ENCODE measurements at places on chromosomes 7 and 10.

- no peak for DNase-seq
These were observed 5.0 kb upstream of the GSAP start for GRCh38 chr7:77420986-77421672.

DNA sequence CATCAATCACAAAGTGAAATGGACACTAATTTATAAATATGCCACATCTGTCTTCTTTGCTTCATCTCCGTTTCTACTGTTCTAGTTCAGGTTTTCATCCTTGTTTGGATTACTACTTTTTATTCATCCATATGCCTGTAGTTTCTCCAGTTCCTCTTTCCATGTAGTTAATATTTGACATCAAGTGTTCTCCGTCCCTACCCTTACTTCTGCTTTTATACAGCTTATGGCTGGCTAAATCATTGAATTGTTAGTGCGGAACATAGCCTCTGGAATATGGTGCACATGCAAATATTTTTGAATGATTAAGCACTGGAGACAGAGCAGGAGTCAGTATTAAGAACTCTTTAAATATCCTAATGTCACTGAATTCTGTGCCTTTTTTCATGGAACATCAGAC is 230.0 kb upstream of the PPP1R3A start:
- no peak for DNase-seq

DNA sequence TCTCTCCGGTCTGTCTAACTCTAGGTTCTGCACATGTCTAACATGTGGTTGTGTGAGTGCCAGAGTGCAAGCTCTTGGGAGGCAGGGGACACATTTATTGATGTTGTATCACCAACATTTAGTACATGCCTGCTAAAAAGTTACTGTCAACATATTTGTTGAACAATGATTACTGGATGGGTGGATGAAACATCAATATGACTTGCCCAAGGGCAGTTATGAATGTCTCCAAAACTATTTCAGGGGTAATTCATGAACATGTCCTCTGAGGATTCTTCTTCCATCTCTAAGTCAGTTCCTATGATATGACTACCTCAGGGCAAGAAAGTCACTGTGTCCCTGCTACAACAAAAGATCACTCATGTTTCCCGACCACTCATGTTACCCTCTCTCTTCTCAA is 91.3 kb upstream of the STEAP1B start:
- DNase-seq = no peak

DNA sequence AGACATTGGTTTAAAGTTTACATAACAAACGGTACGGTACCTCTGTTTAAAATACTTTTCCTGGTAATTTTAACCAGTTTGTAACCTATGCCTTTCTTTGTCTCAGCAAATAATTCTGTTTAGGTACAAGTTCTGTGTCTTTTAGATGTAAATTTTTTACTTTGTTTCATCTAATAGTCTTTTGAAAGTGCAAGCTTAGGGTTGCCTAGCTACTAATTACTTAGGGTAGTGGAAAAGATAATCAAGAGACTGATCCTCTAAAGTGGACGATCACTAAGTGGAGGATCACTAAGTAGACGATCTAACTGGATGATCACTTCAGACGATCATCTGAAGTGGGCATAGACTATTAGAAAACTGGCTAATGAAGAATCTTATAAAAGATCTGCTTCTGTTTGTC is 16.1 kb upstream of the FKBP9 start:
- no peak for DNase-seq

DNA sequence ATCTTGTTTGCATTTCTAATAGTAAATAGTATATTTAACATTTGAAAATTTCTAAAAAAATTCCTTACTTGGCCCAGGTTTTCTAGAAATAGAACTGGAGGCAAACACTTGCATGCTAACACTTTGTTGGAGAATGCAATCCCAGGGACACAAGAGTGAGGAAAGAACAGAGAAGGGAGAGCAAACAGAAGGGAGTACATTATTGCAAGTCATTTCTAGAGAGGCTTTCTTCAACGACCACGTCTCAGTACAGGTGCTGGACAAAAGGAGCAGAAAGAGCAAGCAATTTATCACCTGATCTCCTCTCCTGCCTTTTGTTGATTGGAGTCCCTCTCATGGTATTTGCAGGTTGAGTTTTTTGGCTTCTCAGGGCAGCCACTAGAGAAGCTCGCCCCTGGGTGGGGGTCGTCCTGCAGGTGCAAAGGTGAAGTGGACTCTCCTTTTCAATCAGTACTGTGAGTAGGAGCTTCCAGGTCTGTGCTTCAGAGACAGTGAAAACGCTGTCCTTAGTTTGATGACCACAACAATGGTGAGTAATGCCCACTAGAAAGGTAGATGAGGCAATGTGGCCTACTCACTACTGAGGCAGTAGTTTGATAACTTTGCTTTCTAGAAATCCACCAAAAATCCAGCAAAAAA is 5.2 kb downstream of the CPED1 start:
- DNase-seq = no peak

DNA sequence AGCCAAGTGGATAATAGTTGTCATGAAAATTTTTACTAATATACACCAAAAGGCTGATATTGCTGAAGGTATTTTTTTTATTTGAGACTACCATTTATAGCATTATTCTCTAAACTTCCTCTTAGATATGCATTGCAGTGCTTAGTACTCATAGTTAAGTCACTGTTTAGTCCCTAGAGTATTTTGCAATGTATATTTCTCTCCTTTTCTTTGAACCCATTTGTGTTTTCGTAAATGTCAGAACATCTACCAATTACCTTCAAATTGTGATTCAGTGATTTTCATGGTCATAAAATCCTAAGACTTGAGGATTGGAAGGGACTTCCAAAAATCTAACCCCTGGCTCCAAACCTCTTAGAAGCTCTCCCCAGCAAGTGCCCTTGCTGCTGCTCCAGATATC is 21.5 kb upstream of the CYP26C1 start:
- no peak for DNase-seq

DNA sequence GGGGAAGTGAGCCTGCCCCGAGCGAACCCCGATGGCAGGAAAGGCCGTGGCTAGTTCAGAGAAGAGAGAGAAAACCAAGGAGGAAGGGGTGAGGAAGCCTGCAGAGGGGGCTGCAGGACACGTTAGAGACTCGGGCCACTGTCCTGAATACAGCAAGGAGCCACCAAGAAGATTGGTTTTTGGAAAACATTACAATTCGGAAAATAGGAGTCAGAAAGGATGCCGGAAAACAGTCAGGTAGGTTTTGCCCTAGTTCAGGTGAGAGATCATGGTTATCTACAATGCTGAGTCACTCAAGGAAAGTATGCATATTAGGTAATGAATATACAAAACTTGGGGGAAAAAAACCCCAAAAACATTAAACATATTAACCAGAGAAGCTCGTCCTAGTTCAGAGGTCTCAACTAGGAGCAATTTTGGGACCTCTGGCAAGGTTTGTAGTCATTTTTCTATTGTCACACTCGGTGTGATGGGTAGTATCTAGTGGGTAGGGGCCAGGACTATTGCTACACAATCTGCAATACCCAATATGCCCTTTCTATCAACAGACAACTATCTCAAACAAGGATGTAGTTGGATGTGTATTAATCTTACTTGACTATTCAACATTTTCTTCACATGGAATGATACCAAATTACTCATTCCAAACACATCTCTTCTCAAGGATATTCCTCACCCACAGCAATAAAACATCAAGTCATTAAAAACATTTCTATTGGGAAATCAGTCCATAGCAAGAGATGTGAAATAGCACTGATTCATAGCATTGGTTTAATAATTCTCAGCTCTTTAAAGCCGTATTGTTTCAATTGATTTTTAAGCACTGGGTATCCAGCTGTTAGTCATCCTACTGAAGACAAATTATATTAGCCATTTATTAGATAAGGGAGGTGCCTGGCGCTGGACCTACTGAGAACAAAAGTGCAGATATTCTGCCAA is 74.4 kb upstream of the RSU1 start:
- DNase-seq = peak; percentile 26

DNA sequence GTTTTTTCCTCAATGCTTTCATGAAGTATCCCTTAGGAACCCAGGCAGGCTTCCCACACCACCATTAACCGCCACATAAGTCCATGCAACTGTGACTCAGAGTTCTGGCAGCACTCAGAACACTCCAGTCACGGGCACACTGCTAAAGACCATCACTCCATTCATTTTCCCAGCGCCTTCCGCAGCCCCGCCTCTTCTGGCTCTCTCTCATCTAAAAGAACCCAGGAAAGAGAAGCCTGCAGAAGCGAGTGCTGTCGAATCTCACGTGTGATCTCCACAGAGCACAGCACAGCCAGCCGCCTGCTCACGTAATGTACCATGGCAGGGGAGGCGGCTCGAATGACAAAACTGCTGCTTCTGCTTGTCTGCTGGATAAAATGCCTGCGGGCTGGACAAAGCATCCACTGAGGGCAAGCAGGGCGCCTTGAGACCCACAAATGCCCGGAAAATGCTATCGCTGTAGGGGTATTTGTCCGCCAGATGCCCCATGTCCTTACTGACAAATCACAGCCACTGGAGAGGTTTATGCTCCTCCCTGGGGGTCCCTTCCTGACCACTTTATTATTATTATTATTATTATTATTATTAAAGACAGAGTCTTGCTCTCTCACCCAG is 1.8 kb downstream of the PSMG3 start:
- no peak for DNase-seq

DNA sequence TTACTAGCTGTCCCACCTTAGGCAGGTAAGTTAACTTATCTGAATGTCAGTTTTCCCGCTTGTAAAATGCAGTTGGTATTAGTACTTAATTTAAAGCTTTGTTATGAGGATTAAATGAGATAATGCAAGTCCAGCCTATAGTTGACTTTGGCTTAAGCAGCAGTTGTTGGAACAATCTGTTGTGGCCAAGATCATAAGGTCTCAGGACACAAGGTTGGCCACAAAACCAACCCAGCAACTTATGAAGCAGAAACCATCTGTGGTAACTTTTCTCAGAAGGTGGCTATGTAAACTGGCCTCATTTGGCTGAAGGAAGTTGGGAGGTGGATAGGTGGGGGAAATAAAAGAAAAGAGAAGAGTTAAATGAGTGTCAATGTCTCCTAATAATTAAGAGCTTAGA is 29.4 kb downstream of the ENTPD1 start:
- no peak for DNase-seq

- no peak for DNase-seq
These were observed 122.8 kb downstream of the SKIDA1 start for GRCh38 chr10:21402606-21403083.

DNA sequence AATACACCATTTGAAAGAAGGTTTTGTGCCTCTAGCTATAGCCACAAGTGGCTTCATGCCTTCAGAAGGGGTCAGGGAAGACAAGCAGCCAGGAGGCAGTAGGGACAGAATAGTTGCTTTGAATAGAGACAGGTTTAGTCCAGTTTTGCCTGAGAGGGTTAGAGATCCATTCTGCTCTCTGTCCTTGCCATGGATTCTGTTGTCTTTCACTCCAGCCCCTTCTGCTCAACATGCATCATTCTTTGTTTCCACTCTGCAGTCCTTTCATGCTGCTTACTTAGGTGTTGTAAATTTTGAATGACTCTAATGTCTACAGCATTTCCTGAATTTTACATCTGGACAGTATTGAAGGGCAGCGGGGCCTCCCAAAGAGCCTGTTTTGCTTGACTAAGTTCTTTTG is 60.3 kb downstream of the CNTNAP2 start:
- no peak for DNase-seq

GRCh38 chr10:89615112-89615511 is 29.9 kb downstream of the PANK1 start:
- no peak for DNase-seq

DNA sequence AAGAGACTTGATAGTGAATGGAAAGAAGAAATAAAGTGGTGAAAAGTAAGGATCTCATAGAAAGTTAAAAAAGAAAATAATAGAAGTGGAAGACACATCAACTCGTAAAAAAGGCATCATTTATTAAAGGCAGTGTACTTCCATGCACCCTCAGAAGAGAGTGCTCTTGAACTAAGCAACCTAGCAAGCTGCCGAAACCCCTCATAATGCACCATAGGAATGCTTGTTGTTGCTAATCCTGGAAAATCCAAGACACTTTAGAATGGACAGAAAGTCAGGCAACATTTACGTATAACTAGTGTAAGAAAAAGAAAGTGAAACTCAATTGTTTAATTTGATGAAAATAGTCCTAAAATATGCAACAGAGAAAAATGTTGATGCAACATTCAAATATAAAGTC is 12.8 kb downstream of the TFPI2 start:
- no peak for DNase-seq

DNA sequence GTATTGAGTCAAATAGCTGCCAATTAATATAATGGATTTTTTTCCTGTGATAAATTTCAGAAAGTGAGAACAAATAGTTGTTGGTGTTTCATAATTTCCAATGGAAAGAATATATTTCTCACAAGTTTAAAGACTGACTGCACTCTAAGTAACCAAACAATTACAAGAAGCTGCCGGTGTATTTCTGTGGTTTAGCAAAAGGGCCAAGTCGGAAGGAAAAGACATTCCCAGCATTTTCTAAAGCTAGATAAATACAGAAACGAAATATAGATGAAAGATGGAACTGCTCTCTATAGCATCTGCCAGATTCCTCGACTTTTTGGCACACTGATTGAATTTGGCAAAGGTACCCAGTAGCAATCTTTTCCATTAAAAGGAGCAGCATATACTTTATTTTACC is 92.7 kb upstream of the MKX start:
- DNase-seq = no peak

DNA sequence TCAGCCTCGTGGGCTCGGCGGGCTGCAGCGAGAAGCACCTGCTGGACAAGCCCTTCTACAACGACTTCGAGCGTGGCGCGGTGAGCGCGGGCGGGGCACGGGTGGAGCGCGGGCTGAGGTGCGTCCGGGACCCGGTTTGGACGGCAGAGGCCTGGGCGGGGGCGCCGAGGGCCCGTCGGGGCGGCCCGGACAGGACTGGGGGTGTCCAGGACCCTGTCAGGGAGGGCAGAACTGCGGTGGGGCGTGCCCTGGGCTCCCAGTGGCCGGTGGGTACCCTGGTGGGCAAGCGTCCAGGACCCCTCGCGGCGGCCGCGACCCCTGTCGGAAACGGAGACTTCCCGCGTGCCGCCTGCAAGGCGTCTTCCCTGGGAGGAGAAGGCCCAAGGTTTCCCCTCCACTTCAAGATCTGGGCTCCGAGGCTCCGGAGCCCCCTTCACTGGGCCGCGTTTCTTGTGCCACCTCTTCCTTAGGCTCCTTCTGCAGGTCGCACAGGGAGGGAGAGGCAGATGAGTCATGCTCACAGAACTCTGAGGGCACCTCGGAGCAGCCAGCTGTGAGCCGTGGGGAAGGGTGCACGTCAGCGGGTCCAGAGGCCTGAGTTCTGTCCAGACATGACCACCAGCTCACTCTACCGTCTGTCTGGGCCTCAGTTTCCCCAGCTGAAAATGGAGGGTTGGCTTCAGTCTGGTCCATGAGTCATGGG is 485 bp downstream of the ALOX5 start:
- DNase-seq = peak; percentile 29

- DNase-seq = no peak
These were observed 73.3 kb upstream of the WAC start for GRCh38 chr10:28459453-28460144.

- no peak for DNase-seq
These were observed 146.8 kb downstream of the SPAG6 start for GRCh38 chr10:22491931-22492615.

DNA sequence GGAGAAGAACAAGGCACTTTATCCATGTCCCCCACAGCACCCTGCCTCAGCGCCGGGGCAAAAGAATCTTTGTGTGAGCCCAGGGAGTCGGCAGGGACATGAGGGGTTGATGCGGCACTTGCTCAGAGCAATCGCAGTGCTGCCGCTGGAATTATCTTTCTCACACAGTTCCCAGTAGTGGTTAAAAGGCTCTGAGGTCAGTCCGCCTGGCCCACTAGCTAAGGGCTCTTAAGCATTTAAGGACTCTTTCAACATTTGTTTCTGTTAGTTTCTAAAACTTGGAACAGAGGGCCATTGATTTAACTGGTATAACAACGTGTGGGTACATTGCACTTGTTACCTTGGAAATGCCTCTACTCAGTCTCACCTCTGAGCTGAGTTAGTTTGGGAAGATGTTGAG is 208.0 kb upstream of the C7orf33 start:
- no peak for DNase-seq
